CD8-positive, alpha-beta memory T cell (primary cell): ENCODE measurements at places on chromosomes 7 and 10. TPM values are rescaled to one million over a fixed set of nuclear protein-coding genes. Genes with fewer than 3 reads are reported as not detected.
A peak's percentile ranks its signal among the peaks of the same experiment; 100 is the strongest.

Gene MORN4
- 2.7 TPM for total RNA-seq

Gene TNS3
- 1.5 TPM for total RNA-seq

DNA sequence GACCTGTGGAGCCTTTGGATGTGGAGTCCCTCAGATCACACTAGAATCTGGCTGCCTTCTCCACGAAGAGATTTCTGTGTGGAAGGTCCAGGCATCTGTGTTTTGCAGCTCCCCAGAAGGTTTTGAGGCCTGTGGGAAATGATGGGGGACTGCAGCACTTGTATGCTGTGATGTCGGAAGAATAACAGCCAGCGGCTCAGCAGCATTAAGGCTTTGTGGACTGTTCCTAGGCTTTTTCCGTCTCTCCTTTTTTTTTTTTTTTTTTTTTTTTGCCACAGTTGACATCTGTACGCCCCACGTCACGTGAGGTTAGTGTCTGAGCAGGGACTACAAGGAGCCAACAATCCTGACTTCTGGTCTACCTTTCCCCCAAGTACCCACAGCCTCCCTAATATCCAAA lies 181.3 kb downstream of the PFKFB3 start:
- no peak for DNase-seq

Gene HOXA13
- not detected for total RNA-seq

Gene SYCE1
- 1.6 TPM for total RNA-seq

Gene RHOBTB1
- total RNA-seq: 0.04 TPM

DNA sequence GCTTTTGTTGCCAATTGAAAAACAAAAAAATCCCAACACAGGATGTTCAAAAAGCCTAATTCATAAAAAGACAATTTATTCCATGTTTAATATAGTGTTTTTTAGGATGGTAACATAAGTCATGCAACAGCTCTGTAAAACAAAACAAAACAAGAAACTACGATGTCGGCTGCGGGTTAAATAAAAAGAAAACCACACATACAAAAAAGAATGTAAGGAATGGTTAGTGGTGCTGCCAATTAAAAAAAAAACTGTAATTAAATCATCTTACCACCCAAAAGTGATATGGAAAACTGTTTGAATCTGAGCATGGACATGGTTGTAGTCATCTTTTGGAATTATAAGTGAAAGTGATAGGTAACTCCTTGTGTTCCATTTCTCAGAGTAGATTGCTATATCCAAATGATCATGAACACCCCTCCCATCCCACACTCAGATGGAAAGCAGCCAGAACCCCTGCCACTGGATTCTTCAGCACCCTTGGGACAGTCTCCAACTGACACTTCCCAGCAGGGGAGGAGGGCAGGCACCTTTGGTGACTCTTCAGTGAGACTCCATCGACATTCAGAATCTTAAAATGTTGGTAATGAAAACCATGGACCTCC lies 14.3 kb upstream of the DAGLB start:
- DNase-seq: no peak

Gene WDR86
- 0.59 TPM for total RNA-seq

DNA sequence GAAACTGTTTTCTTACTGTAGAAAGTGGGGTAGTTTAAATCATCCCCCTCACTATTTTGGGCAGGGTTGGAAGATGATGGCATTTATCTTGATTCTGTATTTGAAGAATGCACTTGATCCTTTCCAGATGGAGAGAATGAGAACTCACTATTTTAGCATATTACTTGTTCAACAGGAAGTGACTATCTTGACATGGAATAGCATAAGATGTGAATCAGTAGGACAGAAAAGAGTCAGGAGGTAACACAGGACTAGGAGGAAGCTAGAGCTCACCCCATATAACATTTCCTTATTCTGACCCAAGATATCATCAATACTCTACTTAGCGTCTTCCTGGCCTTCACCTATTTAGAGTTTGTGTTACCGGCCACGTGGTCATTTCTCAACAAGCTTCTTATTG lies 400.2 kb downstream of the PHTF2 start:
- DNase-seq: no peak

DNA sequence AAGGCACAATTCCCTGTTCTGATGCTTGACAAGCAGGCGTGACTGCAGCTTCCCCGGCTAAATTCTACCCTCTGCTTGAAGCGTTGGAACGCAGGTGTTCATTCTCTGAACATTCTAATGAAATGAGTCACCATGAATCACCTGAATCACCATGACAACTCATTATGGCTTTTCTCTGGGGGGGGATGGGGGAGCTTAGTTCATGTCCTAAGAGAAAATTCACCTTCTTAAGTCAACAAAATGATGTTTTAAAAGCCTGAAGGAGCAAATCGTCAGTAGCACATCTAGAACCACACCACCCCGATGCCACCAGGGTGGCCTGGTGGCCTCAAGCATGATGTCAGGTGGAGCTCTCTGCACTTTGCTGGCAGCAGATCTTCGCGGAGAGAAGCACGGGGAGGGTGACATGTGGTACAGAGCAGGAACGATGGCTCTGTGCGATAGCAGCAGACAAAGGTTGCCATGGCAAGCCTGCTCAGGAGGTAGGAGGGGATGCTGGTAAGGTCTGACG lies 33.7 kb downstream of the DDC start:
- no peak for DNase-seq

Gene CPA4
- total RNA-seq: not detected

GRCh38 chr10:26839966-26840627 lies 20.7 kb downstream of the ABI1 start:
- no peak for DNase-seq

- DNase-seq: no peak
These were observed 432.3 kb downstream of the DNAJB6 start for GRCh38 chr7:157769086-157769485.

DNA sequence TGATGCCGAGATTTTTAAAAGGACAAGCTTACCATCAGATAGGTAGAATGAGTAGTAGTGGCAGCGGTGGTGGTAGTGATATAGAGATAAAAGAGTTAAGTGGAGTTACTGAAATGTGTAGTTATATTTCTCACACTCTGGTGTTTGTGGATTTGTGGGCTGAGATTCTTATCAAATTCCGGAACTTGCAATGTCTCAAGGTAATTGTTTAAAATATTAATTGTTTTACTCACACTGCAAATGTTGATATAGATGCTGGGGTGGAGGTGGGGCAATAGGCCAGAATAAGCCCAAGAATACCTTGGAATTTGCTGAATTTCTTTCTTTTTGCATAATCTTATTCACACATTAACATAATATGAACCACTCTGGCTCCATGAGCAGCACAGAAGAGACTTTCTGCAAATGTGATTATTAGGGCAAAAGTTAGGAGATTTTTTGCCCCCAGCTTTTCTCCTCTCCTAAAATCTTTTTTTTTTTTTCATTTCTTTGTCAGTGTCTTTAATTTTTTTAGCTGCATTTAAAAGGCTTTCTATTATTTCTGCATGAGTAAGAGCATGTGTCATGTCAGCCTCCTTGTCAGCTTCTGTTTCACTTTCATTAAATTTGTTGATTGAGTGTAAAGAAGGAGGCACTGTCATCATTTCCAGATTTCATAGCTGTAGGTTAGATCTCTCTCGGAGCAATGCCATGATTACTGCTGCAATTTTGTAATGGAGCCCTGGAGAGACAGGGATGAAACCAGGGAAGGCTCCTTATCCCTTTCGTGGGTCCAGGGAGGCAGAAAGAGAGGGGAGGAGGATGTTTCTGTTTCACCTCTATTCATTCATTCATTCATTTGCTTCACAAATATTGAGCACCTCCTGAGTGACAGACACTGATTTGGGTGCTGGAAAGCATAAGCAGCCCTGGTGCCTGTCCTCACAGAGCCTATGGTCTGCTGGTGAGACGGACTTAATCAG lies 13.1 kb upstream of the SGMS1 start:
- DNase-seq: peak; percentile 70

Gene EGR2
- 87.8 TPM for total RNA-seq

Gene GNAI1
- total RNA-seq: 0.39 TPM

DNA sequence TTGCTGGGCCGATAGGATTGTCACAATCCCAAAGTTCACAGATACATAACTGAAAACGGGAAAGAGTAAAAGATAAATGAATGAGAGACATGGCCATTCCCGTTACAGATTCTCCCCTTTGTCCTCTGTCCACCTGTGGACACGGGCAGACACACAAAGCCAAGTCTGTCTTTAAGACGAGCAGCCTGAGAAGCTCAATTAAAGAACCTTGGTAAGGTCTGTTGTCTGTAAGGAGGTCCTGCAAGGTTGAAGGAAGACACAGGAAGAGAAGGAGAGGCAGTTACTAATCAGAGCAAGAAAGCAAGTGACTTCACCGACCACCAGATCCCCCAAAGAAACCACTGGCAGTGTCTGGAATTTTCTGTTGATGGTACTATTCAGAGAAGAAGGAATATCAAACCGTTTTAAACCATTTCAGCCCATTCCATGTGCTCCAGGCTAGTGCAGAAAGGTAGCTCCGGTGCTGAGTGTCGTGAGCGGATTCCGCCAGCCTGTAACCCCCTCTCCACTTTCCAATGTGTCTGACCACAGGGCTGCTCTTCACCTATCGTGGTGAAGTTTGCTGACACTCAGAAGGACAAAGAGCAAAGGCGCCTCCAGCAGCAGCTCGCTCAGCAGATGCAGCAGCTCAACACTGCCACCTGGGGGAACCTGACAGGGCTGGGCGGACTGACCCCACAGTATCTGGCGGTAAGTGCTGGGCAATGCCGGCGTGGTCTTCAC lies 252.6 kb downstream of the CELF2 start:
- DNase-seq: peak; percentile 63

DNA sequence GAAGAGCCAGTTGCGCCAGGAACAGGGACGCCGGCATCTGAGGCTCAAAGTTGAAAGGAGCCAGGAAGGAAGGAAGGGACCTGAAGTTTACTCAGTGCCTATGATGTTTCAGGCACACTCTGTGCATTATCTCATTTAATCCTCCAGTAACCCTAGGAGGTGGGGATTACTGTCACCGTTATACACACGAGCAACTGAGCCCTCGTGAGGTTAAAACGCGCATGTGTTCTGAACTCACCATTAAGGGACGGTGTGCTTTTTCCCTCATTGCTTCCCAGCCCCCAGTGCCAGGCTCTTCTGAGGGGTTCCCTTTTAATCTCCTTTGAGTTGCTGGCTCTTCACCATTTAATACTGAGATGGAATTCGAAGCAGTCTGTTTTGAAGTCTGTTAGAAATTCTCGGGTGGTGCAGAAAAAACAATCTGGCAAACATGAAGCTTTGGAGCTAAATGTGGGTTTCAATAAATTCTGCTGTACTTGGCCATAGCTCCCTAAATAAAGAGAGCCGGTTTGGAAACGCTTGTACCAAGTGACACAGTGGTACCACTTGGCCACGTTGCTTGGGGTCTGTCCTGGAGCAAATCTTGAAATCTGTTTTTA lies 102.2 kb downstream of the TAX1BP1 start:
- no peak for DNase-seq

Gene PNLIPRP1
- total RNA-seq: not detected

DNA sequence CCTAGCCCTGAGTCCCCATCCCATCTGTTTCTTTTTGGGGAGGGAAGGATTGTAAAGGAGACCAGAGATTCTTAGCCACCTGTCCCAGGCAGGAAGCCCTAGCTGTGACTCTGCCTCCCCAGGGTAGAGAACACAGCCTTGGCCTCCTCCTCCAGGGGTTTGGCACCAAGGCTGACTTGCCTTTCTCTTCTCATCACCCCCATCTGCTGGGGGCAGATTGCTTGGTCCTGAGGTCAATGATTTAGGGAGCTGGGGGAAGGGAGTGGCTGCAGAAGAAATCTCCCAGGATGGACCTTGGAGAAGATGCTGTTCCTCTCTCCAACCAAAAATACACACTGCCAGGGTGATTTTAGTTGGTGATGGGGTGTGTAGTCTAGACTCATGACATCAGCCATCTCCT lies 2.6 kb upstream of the MNX1 start:
- no peak for DNase-seq

- no peak for DNase-seq
These were observed 63.6 kb downstream of the INSIG1 start for GRCh38 chr7:155361346-155361680.

GRCh38 chr10:85580585-85580984 lies 786.0 kb downstream of the GRID1 start:
- DNase-seq: no peak

- no peak for DNase-seq
These were observed 233.1 kb upstream of the PHYHIPL start for GRCh38 chr10:58943256-58943890.

DNA sequence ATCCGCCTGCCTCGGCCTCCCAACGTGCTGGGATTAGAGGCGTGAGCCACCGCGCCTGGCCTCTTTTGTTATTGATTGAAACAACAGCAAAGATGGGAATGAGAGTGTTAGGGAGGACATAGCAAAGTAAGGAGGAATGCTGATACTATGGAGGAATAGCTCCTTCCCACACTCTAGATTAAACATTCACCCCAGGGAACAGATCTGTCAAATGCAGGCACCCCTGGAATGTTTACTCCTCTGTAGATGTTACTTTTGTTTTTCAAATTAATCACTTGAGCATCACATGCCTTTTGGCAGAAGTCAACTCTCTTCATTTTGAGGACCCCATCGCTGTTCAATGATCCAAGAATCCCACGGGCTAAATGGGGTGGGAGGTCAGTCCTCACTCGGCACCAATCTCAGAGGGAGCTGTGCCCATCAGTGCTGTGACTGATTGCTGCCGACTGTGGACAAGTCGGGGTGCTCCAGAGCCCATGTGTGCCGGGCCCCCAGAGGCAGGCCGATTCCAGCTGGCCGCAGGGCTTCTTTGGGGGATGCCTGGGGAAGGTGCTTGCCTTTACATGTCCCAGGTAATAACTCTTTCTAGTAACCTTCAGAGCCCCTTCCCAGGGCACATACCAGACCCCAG lies 10.2 kb upstream of the COBL start:
- no peak for DNase-seq

GRCh38 chr10:7161484-7162250 lies 249.2 kb downstream of the SFMBT2 start:
- no peak for DNase-seq

- DNase-seq: no peak
These were observed 17.0 kb downstream of the PNLIPRP3 start for GRCh38 chr10:116444527-116445142.

- no peak for DNase-seq
These were observed 20.7 kb upstream of the CFTR start for GRCh38 chr7:117458977-117459583.

GRCh38 chr7:108307194-108307593 lies 149.0 kb downstream of the NRCAM start:
- no peak for DNase-seq

- DNase-seq: no peak
These were observed 5.4 kb downstream of the EPC1 start for GRCh38 chr10:32341596-32341995.

Gene SPAM1
- total RNA-seq: not detected
